ENCODE measurements at places on chromosomes 1 and 21.

GRCh38 chr1:119225265-119225664, 84.8 kb upstream of the WARS2 start:
- DNase-seq, result no peak

DNA sequence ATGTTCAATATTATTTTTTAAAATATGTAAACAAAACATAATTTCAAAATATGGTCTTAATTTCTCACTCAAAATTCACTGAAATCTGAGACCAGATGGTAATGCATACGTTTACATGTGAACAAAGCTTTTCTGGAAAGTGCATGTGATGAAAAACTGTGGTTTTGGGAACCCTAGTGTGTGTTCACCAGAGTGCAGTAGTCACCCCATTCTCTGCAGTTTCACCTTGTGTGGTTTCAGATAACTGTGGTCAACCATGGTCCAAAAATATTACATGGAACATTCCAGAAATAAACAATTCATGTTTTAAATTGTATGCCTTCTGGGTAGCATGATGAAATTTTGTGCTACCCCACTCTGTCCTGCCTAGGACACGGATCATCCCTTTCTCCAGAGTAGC, 2021.9 kb downstream of the MRPL39 start:
- no peak for DNase-seq

- no peak for DNase-seq
Measured at GRCh38 chr1:84339503-84339902, 38.0 kb downstream of the SAMD13 start.

DNA sequence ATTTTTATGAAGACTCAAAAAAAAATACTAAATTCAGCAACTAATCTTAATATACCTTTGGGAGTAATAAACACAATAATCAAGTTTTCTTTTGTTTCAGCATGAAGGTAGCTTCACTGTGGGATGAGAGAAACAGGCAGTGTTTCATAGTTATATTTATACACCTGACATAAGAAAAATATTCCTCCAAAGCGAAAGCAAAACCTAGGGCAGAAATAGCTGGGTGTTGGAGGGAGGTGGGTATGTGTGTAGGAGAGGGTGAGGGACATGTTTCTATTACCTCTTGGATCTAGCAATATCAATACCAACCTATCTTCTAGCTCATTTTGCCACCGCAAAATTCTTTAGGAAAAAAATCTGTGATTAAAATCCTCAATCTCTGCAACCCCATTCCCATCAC, 24.9 kb upstream of the MAN1A2 start:
- DNase-seq, result no peak

DNA sequence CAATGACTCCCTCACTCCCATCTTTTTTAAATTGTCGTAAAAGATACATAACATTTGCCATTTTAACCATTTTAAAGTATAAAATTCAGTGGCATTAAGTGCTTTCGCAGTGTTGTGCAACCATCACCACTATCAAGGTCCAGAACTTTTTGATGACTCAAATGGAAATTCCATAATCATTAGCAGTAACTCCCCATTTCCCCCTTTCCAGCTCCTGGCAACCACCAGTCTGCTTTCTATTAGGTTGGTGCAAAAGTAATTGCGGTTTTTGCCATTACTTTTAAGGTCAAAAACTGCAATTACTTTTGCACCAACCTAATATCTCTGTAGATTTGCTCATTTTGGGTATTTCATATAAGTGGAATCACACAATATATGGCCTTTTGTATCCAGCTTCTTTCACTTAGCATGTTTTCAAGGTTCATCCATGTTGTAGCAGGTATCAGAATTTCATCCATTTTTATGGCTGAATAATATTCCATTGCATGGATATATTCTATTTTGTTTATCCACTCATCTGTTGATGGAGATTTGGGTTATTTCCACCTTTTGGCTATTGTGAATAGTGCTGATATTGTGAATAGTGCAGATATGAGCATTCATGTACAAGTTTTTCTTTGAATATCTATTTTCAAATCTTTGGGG, 159.7 kb downstream of the HIVEP3 start:
- DNase-seq, result peak; percentile 66

- DNase-seq, result no peak
Measured at GRCh38 chr1:183566026-183566425, 24.2 kb downstream of the NCF2 start.

DNA sequence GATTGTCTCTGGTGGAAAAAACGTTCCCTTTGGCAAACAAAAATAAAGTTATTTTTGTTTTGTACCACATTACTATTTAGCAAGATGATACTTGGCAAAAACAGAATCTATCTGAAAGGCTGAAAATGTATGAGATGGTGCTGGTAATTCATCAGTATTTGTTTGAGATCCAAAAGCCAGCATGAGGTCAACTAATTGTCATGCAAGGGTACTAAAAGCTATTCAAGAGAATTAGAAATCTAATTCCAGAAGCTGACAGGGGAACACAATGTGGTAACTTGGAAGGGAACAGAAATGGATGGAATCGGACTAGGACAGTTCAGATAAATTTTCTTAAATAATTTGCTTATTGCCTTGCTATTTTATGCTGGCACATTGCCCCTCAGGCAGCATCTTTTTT, 263.8 kb downstream of the KCNT2 start:
- no peak for DNase-seq

DNA sequence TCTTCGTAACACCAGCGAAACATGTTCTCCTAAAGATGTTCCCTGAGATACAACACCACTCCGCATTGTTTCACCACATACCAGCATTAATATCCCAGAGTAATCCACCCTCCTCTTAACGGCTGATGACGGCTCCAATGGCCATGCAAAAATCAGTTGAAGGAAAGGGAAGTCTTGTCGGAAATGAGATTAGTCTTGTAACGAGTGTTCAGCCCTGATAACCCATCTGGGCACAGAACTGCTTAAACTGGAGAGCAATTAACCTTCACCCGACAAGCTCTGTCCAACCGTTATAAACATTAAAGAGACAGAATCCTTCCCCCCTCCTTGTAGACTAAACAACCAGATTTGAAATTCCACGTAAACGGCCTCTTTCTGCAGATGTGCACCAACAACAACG, 21.9 kb downstream of the ERG start:
- DNase-seq, result no peak

GRCh38 chr21:45816794-45817193, 164.8 kb upstream of the COL6A1 start:
- no peak for DNase-seq

- peak; percentile 75 for DNase-seq
Measured at GRCh38 chr21:27681841-27682240, 715.0 kb upstream of the ADAMTS5 start.

All from HS-27A (cell line).